ENCODE measurements at places on chromosomes 16 and 17.

- DNase-seq = no peak
Measured at GRCh38 chr17:81387100-81388090, 7.9 kb upstream of the BAHCC1 start.

DNA sequence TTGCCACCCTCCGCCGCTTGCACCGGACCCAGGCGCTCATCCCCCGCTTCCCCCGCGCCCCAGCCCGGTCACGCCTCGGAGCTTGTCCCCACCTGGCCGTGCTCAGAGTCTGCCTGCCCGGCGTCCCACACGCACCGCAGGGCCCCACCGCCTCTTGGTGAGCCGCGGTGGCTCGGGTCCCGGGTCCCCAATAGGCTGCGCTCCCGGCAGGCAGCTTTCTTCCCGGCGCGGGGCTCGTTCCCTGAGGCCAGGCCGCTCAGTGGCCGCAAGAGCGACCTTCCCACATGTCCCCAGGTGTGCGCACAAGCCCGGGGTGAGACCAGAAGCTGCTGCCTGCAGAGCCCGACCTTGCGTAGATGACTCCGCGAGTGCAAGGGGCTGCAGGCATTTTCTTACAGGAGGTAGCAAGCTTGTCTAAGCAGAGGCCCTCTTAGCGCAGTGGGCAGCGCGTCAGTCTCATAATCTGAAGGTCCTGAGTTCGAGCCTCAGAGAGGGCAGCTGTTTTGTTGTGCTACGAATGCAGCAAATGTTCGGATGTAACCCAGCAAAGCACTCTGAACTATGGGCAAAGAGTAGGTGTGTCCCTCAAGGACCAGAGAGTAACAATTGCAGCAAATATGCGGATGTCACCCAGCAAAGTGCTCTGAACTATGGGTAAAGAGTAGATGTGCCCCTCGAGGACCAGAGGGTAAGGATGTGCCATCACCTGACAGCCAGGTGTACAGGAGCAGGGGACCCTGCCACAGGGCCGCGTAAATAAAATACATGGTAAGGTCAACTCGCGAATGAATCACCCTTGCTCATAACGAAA lies 15.6 kb downstream of the TLE7 start:
- no peak for DNase-seq

GRCh38 chr17:57422574-57423164 lies 166.3 kb downstream of the MSI2 start:
- no peak for DNase-seq

- no peak for DNase-seq
Measured at GRCh38 chr16:81149614-81150013, 53.4 kb upstream of the GCSH start.

DNA sequence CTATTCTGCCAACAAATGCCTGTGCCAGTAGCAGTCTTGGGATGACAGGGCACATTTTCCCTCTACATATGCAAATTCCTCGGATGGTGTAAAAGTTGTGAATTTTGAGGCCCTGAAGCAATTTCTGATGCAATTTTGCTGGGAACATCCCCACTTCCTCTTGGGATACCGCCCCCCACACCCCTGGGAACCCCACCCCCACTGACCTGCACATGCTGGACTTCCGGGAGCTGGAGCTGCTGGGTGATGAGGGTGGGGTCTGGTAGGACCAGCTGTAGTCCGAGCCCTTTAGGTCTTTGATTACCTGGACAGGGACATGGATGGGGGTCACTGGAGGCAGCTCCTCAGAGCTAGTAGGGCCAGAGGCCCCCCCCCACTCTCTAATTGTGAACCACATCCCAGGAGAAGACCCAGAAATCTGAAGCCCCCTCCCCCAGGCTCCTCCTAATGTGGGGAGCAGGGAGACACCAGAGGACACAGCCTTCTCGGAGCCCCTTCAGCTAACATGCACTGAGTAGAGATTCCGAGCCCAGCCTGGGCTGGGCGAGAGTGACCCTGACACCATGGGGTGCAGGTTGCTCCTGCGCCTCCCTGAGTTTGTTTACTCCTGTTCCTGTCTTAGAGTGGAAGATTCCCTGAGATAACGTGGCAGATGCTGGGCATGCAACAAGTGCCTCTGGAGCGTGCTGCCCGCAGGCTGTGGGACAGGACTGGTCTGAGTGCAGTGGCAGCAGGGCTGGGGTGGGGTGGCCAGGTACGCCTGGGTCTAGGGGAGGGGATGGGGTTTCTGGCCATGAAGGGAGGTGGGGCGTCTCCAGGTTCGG lies 9.0 kb downstream of the MTSS2 start:
- no peak for DNase-seq

DNA sequence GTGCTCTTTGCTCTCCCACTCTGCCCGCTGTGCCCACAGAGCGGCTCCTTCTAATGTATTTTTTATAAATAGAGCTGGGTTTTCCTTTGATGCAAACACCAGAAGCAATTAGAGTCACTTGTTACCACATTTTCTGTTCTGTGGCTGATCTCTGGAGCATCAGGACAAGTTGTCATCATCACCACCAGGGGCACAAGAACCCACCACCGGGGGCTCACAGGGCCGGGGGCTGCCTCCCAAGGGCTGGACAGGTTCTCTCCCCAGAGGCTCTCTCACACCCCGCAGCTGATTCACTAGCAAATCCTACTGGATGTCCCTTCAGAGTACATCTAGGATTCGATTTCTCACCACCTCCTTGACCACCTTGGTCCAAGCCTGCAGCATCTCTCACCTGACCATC lies 18.5 kb downstream of the C16orf82 start:
- no peak for DNase-seq

GRCh38 chr16:89619840-89620239 lies 6.4 kb downstream of the DPEP1 start:
- DNase-seq = no peak

DNA sequence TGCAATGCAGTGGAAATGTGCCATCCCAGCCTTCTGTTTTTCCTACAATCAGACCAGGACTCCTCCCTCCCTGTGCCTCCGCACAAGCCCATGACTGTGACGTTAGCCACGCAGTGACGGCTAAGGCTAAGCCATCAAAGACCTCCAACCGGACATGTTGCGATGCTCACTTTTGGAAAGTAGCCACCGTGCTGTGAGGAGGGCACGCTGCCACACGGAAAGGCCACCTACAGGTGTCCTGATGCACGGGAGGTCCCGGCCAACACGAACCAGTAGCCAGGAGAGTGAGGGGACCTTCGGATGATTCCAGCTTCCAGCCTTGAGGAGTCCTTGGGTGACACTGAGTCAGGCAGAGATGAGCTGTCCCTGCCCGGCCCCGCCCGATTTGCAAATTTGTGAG lies 53.9 kb downstream of the FOXL1 start:
- no peak for DNase-seq

DNA sequence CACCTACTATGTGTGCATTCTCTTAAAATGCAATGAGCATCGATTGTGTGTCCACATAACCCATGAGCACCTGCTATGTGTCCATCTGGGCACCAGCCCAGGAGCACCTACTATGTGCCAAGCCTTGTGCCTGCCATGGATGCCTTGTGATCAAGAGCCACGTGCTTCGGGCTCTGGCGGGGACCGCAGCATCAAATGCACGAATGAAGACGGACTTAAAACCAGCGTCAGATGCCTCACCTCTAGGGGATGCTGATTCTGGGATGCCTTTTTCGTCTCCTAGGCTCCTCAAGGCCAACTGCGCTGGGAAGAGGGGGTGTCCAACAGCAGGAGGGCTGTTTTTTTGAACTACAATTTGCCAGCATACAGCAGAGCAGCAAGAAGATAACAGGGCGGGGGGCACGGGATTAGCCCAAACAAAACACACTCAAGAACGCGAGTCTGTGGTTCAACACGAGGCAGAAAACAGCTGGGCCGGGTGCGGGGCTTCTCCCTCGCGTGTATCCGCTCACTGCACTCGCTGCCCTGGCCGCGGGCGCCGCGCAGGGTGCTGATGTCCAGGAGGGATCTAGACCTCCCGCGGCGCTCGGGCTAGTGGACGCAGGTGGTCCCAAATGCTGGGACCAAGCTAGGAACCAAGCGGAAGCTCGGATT lies 1.2 kb upstream of the GLIS2 start:
- no peak for DNase-seq

DNA sequence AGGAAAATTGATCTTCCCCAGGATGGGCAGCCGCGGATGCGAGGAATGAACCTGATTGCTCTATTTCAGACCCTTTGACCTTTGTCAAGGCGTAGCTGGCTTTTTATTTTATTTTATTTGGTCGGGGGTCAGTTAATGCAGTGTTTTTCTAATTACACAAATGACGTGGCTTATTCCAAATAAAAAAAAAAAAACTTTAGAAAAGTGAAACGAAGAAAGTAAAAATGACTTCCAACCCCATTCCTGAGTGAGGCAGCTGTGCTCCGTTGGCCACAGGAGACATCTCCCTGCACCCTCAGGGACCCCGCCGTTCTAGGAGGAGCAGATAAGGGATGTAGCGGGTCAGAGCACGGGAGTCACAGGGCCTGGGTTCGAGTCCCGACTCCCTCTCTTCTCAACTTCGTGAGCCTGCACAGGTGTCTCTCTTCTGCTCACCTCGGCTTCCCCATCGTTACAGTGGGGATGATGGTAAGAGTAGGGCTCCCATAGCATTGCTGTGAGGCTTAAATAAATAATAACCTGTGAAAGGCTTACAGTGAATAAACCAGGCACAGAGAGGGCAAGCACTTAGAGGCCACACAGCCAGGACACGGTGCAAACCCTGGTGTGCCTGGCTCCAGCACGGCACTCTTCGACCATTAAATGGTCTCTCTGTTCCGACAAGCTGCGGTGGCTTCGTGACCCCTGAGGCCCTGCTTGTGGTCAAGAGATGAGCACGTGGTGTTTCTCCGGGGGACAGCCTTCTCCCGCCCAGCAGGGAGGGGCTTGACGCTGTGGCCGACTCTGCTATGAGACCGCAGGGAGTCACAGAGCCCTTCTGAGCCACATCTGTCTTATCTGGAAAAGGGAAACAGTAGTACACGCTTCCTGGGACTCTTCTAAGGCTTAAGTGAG lies 10.2 kb downstream of the FOXF1 start:
- no peak for DNase-seq

DNA sequence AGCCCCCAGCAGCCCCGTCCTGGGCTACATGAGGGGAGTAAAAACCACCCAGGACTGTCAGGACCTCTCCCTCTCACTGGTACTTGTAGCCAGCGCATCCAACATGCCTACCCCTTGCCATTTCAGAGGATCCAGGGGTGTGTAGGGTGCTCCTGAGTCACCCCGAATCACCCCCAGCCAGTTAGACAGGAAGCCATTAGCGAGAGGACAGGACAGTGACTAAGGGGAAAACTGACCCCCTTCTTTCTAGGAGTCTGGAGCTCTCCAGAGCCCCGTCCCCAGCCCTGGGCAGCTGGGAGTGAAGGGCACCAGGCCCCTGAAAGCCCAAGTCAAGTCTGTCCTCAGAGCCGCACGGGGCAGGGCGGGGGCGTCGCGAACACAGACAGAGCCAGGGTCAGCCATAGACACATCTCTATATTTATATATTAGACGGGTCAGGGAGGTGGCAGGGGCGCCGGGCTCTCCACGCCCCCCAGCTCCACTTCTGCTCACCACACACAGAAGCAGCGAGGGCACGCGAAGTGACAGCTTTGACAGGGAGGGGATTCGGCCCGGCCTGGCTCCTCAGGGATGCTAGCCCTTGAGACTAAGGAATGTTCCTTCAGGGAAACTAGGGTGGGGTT lies 485 bp upstream of the GDPD3 start:
- no peak for DNase-seq

- peak; percentile 41 for DNase-seq
Measured at GRCh38 chr17:4504188-4504587, 5.5 kb downstream of the SPNS2 start.

- no peak for DNase-seq
Measured at GRCh38 chr16:6549415-6549814, 783.2 kb upstream of the RBFOX1 start.

DNA sequence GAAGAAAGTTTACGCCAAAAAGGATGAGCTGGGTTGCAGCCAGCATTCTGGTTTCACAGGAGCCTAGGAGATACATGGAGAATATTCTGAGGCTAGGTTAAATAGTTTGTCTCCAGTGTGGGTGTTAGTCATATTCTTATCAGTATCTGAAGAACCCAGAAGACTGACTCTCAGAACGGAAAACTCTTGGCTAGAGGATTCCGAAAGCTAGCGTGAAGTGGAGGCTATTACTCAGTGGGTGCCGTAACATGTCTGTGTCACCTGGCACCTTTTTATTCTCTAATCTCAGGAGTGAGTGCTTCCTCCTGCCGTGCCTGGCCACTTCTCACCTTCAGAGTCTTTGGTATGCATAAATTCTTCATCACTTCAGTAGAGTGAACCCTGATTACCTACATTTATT lies 199.5 kb downstream of the WWOX start:
- no peak for DNase-seq

- no peak for DNase-seq
Measured at GRCh38 chr17:12349297-12349696, 316.4 kb upstream of the MYOCD start.

GRCh38 chr16:66383551-66383950 lies 17.1 kb downstream of the CDH5 start:
- DNase-seq = no peak

DNA sequence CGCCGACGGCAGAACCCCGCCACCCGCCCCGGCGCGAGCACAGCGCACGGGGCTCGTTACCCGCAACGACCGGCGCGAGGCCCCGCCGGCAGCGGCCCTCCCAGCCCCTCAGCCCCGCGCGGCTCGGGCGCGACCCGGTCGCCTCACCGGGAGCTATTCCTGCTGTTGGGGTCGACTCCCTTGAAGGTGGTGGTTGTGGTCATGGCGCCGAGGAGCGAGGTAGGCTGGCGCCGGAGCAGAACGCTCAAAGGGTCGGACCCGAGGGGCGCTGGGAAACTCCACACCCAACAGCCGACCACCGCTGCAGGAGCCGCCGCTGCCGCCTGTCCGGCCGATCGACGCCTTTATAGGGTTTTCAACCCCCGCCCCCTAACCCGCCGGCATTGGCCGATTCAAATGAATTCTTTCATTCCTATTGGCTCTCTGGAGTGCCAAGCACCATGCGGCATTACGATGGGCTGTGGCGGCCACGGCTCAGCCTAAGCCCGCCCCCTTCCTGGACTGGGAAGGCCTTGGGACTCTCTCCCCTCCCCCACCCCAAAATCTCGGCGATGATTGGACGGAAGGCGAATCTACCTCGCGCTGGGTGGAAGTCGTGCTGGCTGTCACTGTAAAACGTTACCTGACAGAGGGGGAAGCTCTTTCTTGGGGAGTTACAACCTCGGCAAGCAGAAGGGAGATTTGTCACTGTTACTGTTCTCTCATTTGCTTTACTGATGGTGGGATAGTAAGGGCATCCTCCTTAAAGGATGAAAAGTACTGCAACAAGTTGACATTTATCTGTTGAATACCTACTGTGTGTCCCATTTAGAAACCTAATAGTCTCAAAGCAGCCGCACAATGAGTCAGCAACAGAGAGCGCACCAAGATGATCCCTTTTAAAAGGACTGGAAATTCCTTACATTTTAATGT lies at the start of gene JPT1:
JPT1 (minus strand) TSS at position 318 of the 912 bp plus-strand sequence; CDS start at position 203, 115 bp downstream.
- peak; percentile 99 for DNase-seq

DNA sequence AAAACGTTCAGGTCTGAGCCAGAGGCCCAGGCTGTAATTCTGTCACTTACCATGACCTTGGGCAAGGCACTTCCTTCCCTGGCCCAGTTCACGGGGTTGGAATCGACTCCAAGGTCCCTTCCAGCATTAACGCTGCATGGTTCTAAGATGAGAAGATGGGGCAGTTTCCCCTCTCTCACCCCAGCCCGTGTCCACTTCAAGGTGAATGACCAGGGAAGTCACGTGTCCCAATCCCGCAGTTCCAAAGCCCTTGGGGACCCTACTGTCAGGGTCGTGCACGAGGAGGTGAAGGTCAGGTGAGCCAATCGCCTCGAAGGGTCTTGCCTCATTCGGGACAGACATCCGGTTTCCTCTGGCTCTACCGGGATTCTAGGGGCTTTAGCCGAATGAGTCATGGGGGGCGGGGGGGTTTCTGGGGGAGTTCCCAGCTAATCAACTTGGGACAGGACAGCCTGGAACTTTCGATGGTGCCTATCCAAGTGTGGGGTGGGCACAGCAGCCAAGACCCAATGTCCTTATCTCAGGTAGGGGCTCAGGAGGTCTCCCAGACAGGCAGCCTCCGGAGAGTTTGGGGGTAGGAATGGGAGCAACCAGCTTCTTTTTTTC lies 762 bp upstream of the CSF3 start:
- DNase-seq = no peak

All from MM.1S (cell line).